PC-3 (cell line): ENCODE measurements at places on chromosomes 1 and 21. TPM values are rescaled to one million over a fixed set of nuclear protein-coding genes. Genes with fewer than 3 reads are reported as not detected.

Gene RAD54L
- 26.0 and 29.4 TPM in 2 replicates for total RNA-seq

DNA sequence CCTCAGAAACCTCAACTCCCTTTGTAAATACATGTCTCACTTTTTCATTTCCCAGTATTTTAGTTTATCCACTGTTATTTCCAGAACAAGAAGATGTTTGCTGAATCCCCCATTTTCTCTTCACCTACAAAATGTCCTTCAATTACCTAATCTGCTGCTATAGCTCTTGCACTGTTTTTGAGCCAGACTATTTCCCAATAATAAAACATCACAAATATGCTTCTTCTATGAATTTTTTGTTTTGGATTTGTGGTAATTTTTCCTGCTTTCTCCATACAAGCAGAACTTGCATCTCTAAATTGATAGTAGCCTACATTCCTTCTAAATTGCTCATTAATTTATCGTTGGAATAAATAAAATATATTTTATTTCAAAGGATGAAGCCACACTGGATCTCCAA, 199.6 kb upstream of the C1orf87 start:
- DNase-seq: no peak

DNA sequence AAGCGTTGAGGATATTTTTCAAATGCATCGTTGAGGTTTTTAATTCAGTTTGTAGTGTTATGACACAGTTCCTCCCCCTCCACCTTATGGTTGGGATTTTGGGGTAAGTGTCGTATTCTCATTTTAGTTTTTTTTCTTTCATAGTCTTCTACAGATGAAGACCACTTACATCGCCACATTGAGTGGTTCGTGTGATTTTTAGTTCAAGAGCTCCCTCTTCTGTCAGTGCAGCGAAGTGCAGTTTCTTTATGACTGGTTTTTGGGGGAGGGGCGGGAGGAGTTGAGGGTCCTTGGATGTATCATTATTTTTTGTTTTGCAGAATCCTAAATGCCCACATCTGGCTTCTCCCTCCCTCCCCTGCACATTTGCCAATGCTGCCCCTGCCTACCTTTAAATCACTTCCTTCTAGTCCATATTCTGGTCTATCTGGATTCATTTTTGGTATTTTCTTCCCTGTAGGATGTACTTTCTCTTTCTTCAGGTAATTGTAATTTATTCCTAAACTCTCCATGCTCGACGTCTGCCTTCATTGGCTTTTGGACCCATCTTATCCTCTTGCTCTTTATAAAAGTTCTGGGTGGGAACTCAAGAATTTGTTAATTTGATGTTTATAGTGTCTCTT, 433.1 kb downstream of the CAMTA1 start:
- peak; percentile 69 for DNase-seq

GRCh38 chr1:6142036-6142621, 38.0 kb downstream of the CHD5 start:
- DNase-seq: no peak

DNA sequence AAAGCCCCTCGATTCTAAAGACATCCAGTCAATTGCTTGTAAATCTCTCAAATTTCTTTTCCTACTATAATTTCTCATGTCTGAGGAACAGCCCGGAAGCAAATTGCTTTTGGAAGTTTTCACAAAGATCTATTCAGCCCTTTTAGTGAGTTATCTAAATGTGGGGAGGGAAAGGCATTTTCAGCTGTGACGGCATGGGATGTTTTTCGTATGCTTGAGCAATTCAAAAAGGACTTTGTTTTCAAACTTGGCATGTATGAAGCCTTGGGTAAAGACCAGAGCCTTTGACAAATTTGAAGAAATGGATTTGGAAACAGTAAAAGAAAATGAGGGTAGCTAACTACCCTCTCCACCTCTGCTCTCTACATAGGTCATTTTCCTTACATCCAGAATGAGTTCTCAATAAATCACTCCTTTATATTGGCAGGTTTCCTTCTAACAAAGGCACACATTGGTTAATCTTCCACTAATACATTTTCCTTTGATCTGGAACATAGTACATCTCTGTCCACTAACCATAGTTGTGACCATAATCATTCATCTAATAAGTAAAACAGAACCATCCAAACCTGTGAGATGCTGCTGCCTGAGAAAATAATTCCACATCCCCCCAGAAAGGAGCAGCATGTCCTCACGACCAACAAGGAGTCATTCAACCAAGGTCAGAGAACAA, 66.1 kb upstream of the ADAM30 start:
- DNase-seq: no peak
